Urothelium cell line (cell line): ENCODE measurements at places on chromosomes 1 and 21.

DNA sequence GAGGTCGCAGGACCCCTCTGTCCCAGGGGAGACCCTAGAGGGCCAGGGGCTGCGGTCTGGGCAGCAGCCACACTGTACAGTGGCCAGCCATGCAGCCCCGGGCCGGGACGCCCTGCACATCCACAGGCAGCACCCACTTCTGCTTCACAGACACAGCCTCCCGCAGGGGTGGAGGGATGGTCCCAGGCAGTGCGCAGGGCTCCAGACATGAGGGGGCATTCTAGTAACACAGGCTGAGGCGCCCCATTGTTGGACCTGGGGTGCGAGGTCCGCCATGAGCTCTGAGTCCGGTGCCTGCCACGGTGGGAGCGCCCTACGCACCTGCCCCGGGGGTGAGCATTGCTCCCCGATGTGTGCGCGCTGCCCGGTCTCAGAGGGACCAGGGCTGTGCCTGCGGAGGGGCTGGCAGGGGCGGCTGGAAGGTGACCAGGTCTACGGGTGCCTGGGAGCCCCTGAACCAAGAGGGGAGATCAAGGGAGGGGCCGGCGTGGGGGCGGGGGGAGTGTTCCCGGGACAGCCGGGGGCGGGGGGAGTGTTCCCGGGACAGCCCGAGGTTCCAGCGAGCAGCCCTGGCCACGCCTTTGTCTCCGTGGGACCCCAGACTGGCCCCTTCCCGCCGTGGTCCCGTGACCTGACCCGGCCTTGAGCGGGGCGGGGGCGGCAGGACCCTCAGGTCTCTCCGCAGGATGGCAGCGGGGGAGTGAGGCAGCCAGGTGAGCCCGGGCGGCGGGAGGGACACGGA lies 4.5 kb downstream of the MMEL1 start:
- no peak for DNase-seq

GRCh38 chr1:180066150-180066549 lies 88.5 kb upstream of the QSOX1 start:
- DNase-seq, result no peak

- no peak for DNase-seq
These were observed 18.2 kb upstream of the RNF223 start for GRCh38 chr1:1092149-1092855.

GRCh38 chr1:107530543-107530942 lies 389.7 kb downstream of the NTNG1 start:
- peak; percentile 49 for DNase-seq

DNA sequence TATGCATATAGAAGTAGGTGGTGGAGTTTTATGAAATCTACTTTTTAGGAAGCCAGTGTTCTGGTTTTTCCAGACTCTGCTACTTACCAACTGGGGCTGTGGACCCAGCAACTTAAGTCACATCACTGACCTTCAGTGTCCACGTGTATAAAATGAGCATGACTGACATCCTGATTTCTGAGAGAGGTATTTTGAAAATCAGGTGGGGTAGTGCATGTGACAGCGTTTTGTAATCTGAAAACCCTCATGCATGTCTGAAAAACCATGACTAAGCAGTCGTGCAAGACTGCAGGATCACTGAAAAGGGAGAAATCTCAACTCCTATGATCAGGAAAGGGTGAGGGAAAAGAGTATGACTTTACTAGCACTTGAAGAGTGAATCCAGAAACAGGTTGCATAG lies 26.1 kb downstream of the CR1L start:
- no peak for DNase-seq

DNA sequence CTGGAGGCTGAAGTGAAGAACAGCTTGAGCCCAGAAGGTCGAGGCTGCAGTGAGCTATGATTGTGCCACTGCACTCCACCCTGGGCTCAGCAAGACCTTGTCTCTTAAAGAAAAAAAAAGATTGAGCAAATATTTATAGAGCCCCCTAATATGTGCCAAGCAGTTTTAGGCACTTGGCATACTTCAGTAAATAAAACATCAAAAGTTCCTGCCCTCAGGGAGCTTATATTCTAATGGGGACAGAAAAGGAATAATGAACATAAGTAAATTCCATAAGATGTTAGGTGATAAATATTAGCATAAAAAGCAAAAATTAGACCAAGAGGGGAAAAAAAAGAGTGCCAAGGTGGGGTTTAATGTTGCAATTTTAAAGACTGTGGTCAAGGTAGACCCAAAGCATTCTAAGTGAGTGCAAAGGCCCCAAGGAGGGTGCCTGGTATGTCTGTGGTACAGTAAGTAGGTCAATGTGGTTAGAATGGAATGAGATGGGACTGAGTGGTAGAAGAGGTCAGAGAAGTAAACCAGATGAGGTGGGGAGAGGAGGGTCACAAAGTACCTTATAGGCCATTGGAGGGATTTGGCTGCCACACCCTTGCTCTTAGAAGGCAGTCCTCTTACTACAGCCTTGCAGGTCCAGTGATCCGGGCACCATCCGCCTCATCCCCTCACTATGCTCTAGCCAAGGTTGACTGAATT lies 2.2 kb upstream of the TOE1 start:
- DNase-seq, result no peak

DNA sequence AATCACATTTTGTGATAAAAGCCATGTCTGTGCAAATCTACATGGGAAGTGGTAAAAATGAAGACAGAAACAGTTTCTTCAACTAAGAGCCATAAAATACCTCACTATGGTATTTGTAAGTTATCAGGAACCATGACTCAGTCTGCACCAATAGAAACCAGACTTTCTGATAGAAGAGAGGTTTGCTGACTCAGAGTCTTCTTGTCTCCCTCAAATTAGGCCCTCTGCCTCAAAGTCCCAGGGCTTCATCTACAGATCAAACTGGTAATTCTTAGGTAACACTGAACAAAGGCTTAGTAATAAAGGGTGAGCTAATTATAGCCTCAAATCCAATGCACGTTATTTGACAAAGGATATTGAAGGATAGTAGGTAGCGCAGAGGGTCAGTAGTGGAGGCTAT lies 30.9 kb upstream of the SSX2IP start:
- no peak for DNase-seq

GRCh38 chr1:10698726-10699469 lies 97.5 kb downstream of the CASZ1 start:
- no peak for DNase-seq

- peak; percentile 28 for DNase-seq
These were observed 36.7 kb downstream of the CAPN2 start for GRCh38 chr1:223748773-223749733.

DNA sequence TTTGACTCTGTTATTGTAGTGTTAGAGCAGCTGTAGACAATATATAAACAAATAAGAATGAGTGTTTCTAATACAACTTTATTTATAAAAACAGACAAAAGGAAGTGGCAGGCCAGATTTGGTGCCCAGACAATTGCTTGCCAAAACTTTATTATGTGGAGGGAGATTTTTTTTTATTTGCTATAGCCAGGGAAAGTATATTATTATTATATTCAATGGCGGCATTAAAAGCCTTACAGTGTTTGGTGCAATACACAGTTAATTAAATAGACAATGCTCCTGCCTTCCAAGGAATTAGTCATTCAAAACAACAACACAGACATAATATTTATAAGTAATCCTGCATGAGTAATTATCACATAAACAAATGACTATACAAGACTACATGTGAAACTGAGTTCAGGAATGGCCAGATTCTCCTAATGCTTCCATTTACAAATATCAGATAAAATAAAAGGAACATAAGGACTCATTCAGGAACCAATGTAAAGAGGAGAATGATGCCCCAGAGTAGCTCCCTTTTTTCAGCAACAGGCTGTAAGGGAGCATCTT lies 10.6 kb upstream of the RC3H1 start:
- DNase-seq, result no peak

GRCh38 chr1:52328615-52329014 lies 37.4 kb downstream of the CC2D1B start:
- DNase-seq, result no peak

- no peak for DNase-seq
These were observed 140.4 kb downstream of the COP1 start for GRCh38 chr1:176066709-176067108.

DNA sequence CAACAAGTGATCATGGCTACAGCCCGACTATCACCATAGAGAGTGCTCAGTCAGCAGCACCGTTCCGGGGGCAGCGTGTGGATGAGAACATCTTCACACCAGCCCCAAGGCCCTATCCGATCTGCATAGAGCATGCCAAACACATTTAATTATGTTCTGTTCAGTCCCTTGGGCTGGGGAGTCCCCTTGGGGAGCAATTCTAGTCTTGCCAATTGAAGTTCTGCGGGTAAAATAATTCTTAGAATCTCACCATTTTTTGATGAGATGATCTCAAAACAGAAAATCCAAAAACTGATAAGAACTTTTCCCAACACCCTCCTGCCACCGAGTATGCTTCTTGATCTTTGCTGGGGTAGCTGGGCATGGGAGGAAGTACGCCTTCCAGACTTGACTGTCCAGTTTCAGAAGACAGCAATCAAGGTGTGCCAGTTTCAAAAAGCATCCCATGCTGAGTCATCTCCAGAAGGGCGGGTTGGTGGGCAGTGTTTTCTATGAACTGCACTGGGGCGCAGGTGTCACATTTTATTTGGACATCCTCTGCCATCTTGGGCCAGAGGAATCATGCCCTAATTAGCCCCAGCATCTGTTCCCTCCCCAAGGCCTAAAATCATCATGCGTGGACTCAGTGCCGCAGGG lies 20.8 kb upstream of the PTPRF start:
- no peak for DNase-seq

DNA sequence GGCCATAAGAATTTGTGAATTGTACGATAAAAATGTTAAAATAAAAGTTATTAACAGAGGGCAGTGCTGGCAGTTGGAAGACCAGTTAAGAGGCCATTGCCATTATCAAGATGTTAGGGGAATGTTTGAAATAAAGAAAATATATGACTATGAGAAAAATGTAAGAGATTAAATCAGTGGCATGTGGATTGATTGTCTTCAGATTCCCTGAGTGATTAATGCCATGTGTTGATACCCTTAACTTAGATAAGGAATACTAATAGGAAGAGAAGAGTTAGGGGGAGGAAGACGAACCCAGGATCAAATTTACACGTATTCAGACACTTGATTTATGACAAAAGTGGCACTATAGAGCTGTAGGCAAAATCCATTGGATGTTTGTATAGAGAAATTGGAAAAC lies 155.8 kb downstream of the PIK3R3 start:
- no peak for DNase-seq

GRCh38 chr1:203926025-203926540 lies 64.7 kb downstream of the SNRPE start:
- DNase-seq, result no peak

- no peak for DNase-seq
These were observed 648.4 kb downstream of the PLA2G4A start for GRCh38 chr1:187477103-187477502.
